Body of pancreas (tissue), 4 donors: ENCODE measurements at places on chromosomes 6 and 20. TPM values are rescaled to one million over a fixed set of nuclear protein-coding genes. Genes with fewer than 3 reads are reported as not detected.

The SEC63 gene
- total RNA-seq: 73.4 TPM

DNA sequence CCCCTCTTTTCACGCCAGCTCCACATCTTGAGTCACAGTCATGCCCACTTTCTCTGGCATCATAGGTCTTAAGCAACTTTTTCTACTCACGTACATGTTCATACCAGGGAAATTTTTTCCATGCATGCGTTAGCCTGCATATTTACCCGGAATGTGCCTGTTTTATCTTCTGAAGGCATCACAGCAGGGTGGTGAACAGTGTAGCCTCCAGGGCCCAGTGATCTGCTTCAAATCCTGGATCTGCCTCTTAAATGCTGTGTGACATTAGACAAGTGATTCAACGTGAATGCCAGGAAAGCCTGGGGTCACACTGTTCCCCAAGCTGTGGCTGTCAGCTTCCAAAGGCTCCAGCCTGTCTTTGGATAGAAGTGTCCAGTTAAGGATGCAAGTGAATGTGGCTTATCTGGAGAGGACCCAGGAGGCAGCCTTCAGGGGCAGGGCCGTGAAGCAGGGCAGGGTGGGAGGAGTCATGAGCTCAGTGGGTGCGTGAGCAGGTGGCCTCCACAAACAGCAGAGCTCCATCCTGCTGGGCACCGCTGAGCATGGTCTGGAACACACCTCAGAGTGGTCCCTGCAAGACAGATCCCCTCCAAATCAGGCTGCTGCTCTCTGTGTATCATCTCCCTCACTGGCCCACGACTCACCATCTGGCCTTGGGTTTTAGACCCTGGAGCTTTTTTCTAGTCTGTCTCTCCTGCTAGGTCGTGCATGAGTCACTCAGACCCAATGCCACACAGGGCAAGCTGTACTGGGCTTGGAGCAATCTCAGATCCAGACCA is 30.4 kb upstream of the CD93 start:
- DNase-seq: no peak

The CTCFL gene
- total RNA-seq: not detected

The SLC17A1 gene
- total RNA-seq: not detected

- DNase-seq: no peak
Observed at GRCh38 chr6:131766631-131767030, 41.2 kb upstream of the ENPP1 start.

GRCh38 chr6:4920914-4921410 is 82.9 kb downstream of the RPP40 start:
- DNase-seq: no peak

The OTOR gene
- not detected for total RNA-seq

GRCh38 chr20:9506280-9506821 is 8.0 kb upstream of the LAMP5 start:
- no peak for DNase-seq

GRCh38 chr6:48084201-48084600 is 26.8 kb downstream of the PTCHD4 start:
- DNase-seq: no peak

DNA sequence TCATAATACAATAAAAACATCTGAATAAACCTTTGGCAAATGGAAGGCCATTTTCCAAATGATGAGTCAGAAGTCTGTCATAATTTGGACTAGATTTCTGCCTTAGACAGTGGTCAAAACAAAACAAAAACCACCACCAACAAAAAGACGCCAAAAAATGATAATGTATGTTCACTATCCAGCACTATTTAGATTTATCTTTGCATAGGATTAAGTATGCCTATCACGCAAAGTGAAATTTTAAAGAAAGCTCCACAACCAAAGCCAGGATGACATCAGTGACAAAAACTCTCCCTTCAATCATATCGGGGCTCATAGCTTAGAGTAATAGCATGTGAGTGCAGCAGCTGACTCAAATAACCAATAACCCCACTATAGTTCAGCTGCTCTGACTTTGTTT is 201.9 kb downstream of the MOXD1 start:
- no peak for DNase-seq

DNA sequence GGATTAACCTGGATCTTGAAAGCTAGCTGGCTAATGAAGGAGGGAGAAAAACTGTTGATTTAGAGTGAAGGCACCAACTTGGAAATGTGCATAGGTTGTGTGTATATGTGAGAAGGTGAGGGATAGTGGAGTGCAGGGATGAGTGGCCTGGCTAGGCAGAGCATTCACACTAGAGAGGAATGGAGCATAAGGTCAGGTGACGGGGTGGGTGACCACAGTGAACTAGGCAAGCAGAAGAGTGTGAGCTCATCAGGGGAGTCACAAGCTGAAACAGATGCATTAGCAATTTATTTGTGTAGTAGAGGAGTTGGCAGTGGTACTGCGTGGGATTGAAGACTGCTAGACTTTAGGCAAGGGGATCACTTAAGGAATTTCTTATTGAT is 10.5 kb downstream of the ANKRD66 start:
- DNase-seq: no peak

DNA sequence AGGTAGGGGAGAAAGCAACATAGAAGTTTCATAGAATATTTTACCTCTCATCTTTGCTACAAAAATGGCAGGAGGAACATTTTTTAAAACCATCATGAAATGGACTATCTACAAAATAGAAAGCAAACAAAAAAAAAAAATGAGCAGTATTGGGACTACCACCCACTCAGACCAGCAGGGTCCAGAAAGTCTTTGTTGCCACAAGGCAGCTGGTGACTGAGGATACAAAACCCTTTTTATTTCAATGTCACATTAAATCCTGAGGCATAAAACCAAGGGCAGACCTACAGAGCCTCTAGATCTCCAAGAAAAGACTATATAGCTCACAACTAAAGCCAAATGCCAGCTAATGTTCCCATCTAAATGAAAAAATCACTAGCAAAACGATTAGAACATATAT is 282.2 kb downstream of the PTPRK start:
- no peak for DNase-seq

DNA sequence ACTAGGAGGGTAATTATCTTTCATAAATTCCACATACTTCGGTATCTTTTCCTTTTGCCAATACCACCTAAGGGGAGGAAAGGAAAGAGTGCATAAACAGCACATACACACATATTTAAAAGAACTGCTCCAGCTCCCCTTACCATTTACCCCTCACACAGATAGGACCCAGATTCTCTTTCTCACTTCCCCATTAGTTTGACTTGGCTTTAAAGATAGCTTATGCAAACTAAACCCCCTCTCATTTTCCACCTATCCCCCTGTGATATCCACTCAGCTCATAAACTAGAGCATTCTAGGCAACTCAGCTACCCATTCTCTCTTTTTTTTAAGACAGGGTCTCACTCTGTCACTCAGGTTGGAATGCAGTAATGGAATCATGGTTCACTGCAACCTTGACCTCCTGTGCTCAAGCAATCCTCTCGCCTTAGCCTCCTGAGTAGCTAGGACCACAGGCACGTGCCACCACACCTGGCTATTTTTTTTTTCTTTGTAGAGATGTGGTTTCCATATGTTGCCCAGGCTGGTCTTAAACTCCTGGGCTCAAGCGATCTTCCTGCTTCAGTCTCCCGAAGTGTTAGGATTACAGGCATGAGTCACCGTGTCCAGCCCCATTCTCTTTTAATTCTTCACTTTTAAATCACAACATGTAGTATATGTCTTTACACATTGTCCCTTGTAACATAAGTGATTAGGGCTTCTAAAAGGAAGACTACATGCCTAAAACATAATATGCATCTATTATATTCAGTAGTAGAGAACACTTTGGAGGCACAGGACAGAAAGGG is 4.0 kb downstream of the FUCA2 start:
- no peak for DNase-seq

DNA sequence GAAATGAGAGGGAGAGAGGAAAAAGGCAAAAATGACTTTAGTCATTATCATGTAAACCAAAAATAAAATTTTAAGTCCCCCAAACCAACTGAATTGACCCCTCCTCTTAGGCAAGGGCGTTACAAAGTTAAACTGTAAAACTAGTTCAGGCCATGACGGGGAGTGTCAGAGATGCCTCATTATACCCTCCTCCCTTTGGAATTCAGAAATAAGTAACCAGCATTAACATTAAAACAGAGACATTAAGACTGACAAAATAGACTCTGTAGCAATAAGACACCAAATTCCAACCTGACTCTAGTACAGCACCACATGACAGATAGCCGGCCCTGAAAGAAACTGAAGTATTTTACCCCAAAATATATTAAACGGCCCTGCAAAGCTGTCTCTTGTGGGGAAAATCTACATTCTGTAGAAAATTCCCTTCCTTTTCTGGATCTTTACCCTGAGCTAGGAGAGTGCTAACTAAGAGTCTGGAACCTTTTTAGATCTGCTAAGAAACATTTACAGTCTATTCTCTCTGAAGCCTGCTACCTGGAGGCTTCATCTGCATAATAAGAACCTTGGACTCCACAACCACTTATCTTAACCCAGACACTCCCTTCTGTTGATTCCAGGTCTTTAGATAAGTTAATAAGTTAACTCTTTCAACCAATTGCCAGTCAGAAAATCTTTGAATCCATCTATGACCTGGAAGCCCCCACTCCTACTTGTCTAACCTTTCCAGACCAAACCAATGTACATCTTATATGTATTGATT is 150.7 kb downstream of the PKHD1 start:
- DNase-seq: no peak

GRCh38 chr20:1299522-1299921 is 29.4 kb downstream of the SDCBP2 start:
- DNase-seq: no peak

DNA sequence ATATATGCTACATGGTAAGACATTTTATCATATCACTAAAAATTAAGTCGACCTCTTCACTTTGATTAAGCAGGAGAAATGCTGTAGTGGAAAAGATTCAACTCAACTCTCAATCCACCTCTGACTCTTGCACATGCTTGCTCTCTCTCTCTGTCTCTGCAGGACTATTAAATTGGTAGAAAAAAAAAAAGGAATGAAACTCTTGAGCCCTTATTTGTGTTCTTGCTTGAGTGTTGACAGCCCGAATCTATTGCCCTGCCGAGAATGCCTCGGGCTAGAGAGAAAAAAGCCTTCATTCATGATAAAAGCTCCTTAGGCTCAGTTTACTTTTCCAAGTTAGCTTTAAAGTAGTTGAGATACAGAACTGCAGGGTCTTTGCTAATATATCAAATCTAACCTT is 722.2 kb downstream of the PRKN start:
- DNase-seq: no peak

The C6orf62 gene
- total RNA-seq: 46.5 TPM

DNA sequence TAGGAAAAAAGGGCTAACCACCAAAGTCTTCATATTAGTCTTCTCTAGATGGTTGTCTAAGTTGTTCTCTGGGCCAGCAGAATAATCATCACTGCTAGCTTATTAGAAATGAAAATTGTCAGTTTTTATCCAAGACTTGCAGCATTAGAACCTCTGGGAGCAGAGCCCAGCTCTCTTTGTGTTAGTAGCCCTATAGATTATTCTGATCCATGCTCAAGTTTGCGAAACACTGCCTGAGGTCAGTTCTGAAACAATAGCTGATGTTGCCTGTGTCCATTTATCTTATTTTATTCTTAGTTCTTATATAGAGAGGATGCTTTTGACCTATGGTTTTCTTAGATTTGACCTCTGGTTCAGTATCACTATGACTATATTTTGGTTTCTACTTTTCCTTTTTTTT is 66.9 kb downstream of the BCKDHB start:
- DNase-seq: no peak

DNA sequence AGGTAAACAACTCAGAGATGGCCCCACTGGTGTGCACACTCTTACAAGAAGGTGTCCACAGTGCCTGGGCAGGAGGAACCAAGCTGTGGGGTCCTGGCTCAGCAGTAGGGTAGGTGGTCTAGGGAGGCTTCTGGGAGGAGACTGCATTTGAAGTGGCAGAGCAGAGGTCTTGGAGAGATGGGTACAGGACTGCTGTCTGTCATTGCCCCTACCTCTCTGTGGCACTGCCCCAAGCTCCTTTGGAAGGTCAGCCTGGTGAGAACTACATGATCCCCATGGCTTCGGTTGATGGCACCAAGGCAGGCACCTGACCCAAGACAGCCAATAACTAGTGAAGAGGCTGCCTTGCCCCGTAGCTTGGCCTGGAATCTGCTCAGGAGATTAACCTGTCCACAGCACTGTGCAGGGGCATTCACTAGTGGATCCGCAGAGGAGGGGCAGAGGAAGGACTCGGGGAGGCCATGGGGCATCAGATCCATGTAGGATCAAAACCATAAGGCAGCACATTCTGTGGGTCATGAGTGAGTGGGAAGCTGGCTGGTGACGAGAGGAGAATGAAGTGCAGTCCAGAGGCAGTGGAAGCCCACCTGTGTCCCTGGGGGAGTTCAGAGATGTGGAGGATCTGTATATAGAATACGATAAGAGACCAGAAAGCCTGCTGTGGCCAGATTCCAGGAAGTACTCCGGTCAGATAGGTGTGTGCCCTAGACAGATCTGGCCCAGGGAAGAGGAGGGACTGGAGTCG is 162.0 kb downstream of the GRM4 start:
- no peak for DNase-seq

- no peak for DNase-seq
Observed at GRCh38 chr6:74066168-74066871, 370.3 kb downstream of the CD109 start.

- no peak for DNase-seq
Observed at GRCh38 chr6:80769106-80769505, 662.6 kb downstream of the BCKDHB start.

DNA sequence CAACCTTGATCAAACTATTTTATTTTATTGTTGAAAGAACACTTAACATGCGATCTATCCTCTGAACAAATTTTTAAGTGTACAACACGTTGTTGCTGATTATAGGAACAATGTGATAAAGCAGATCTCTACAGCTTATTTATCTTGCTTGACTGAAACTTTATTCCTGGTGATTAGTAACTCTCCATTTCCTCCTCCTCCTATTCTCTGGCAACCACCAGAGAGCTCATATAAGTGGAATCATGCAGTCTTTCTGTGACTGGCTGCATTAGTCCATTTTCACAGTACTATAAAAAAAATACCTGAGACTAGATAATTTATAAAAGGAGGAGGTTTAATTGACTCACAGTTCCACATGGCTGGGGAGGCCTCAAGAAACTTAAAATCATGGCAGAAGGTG is 218.1 kb downstream of the LRFN2 start:
- DNase-seq: no peak

DNA sequence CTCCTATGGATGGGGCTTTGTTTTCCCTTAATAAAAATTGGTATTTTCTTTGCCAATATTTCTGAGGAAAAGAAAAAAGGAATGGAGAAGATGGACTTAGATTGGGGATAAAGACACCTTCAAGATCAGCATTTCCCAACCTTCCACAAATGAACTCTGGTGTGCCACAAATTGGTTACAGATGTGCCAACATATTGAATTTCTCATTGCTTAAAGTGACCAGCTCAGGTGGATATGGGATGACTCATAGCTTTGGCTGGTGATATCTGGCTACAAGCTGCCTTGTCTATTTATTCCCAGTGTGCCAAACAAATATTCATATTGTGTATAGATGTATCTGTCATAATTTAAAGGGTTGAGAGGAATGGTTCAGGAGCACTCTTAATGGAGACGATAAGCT is 32.5 kb downstream of the THEMIS start:
- no peak for DNase-seq

The PDE7B gene
- total RNA-seq: 1.0 TPM

The HTR1E gene
- not detected for total RNA-seq

The CD109 gene
- total RNA-seq: 30.7 TPM
